ENCODE measurements at places on chromosomes 7 and 10.

GRCh38 chr7:90900628-90901356 is 304.7 kb downstream of the CDK14 start:
- H3K4me3 ChIP-seq = no peak overlapping the region
- H3K36me3 ChIP-seq = no peaks in the 10 kb centered on the region
- H3K4me1 ChIP-seq = no peaks in the 10 kb centered on the region

GRCh38 chr7:1666823-1667565 is 3.1 kb upstream of the ELFN1 start:
- no peaks in the 10 kb centered on the region for H3K4me1 ChIP-seq

DNA sequence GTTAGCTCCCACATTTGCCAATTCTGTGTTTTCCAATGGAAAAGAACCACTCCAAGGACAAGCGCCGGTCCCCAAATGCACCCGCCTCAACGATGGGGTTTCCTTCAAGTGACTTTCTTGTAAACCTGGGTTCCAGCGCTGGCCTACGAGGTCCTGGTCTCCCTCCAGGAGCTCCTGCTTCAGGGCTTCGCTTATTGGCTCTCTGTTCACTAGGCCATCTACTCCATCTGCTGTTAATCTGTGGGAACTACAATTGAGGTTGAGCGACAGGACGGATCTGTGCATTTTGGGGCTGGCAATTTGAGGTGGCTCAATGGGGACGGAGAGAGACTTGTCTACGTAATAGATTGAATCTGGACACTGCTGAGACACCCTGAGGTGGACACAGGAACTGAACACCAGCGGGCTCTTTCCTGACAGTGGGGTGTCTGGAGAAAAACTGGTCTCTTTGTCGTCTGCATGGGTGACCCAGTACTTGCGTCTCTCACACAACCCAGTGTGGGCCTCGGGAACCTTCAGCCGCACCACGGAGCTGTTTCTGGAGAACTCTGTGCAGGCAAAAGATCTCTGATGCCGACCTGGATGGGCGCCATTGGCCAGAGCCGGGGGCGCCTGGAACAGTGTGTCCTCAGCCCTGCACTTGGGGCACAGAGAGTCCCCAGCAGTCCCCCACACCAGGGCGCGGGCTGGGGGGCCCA is 115.9 kb upstream of the ADAM12 start:
- H3K4me3 ChIP-seq = no peak overlapping the region
- no peaks in the 10 kb centered on the region for H3K4me1 ChIP-seq
- H3K36me3 ChIP-seq = no peaks in the 10 kb centered on the region
- no peaks in the 10 kb centered on the region for H3K27me3 ChIP-seq

GRCh38 chr10:121248266-121248665 is 350.0 kb downstream of the FGFR2 start:
- DNase-seq = no peak
- H3K4me1 ChIP-seq = peaks cover 9% of the 10 kb centered on the region
- H3K36me3 ChIP-seq = no peaks in the 10 kb centered on the region

DNA sequence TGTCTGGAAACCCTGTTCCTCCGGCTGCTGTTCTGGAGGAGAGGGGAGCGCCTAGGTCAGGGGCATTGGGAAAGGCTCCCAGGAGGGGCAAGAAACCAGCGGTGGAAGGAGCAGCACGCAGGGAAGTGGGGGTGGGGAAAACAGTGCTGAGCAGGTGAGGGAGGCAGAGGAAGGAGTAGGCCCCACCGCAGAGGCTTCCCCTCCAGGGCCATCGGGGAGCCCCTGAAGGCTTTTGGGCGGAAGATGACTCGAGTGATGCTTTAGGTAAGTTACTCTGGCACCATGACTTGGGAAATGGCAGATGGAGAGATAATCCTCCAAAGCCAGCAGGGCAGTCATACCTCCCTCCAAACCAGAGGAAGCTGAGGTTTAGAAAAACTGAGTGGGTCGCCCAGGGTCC is 106.5 kb upstream of the ANLN start:
- no peaks in the 10 kb centered on the region for H3K36me3 ChIP-seq
- DNase-seq = no peak
- no peaks in the 10 kb centered on the region for H3K27me3 ChIP-seq

- H3K36me3 ChIP-seq = no peaks in the 10 kb centered on the region
- DNase-seq = no peak
- peaks cover 3% of the 10 kb centered on the region for H3K27me3 ChIP-seq
Observed at GRCh38 chr10:123746061-123746460, 79.9 kb downstream of the GPR26 start.

Data from common myeloid progenitor, CD34-positive (primary cell).